ENCODE measurements at places on chromosomes 13 and 19. TPM values are rescaled to one million over a fixed set of nuclear protein-coding genes. Genes with fewer than 3 reads are reported as not detected.

DNA sequence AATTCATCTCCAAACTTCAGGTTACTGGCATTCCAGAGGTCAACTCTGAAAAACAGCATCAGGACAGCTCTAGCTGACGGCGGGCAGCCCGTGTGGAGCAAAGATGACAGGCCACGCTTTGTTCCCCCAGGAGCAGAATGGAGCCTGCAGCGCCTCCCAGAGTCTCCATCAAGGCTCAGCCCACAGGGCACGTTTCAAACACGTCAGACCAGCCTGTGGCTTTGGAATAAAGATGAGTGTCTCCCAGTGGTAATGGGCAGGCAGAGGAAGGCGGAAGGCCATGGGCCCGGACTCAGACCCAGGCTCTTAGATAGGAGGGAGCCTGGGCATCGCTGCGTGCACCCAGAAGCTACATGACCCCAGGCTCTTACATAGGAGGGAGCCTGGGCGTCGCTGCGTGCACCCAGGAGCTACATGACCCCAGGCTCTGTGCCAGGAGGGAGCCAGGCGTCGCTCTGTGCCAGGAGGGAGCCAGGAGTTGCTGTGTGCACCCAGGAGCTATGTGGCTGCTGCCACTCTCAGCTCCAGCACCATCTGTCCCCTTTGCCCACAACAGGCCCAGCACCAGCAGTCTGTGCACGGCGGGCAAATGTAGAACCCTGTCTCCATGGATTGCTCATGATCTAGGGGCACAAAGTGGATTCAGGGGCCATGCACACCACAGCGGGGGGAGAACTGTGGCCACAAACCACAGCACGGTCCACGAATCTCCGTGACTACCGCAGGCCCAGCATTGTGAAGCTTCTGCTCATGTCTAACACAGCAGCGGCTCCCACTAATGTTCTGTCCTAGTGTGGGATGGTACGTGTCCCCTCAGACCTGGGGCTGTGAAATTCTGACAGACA is 47.8 kb upstream of the C13orf46 start:
- DNase-seq: no peak

GRCh38 chr19:47768604-47769003 is 9.9 kb upstream of the SELENOW start:
- DNase-seq: no peak

DNA sequence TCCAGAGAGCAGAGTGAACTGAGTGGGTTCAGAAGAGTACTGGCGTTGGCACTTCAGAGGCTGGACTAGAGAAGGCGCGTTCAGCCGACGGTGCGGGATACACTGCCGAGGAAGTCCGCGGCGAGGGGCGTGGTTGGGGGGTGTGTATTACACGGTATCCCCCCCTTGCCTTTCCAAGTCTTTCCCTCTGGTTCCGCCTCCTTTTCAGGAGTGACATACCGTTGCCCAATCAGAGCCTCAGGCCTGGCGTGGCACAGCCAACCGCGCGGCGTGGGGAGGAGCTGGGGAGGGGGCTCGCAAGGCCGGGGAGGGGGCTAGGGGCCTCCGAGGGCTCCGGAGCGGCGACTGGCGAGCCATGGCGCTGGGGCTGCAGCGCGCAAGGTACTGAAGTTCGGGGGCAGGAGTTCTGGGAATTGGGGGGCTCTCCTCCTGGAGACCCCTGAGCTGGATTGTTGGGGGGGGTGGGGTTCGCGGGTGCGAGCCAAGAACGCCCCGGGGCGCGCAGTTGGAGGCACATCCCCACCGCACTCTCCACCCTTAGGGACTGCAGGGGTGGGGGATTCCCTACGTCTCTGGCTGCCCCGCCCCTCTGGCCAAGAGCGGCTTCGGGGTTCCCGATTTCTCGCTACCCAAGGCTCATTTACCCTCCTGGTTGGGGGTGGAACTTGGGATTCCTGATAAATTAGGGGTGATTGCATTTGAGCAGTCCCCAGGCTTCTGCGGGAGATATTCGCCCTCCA is at the start of gene HIF3A:
HIF3A (plus strand) TSS at position 321 of the 740 bp plus-strand sequence; CDS start at position 356, 35 bp downstream.
- peak; percentile 38 for DNase-seq

The SLC17A7 gene
- total RNA-seq: not detected

GRCh38 chr19:51750400-51751094 is 1.1 kb downstream of the FPR1 start:
- peak; percentile 82 for DNase-seq

Data from Daoy (cell line).